Psoas muscle (tissue), 8 donors: ENCODE measurements at places on chromosomes 6 and 20.

GRCh38 chr6:143339223-143339622 lies 111.3 kb downstream of the ADAT2 start:
- DNase-seq: no peak

DNA sequence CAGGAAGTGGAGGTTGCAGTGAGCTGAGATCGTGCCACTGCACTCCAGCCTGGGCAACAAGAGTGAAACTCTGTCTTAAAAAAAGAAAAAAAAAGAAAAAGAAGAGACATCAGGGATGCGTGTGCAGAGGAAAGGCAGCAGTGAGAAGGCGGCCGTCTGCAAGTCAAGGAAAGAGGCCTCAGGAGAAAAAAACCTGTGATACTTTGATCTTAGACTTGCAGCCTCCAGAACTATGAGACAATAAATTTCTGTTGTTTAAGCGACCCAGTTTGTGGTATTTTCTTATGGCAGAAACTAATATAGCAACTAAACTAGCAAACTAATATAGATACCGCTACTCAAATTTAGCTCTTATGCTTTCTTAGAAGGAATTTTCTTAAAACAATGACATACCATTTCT lies 36.1 kb downstream of the FGD2 start:
- DNase-seq: no peak

DNA sequence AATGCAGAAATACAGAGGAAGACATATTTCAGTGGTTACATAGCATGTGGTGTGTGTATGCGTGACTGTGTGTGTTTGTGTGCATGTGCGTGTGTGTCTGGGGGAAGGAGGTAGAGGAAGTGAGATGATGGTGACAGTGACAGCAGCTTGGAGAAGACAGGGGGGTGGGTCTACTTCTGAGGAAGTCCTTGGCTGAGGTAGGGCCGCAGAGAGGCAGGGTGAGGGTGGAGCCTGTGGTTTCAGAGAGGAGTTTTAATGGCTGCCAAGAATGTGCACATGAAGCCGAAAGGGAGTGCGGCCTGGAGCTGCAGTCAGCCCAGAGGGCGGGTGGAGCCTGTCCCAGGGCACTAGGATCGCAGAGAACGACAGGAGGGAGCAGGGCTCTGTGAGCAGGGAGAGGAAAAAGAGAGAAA lies 22.7 kb upstream of the RNF24 start:
- DNase-seq: peak; percentile 70

DNA sequence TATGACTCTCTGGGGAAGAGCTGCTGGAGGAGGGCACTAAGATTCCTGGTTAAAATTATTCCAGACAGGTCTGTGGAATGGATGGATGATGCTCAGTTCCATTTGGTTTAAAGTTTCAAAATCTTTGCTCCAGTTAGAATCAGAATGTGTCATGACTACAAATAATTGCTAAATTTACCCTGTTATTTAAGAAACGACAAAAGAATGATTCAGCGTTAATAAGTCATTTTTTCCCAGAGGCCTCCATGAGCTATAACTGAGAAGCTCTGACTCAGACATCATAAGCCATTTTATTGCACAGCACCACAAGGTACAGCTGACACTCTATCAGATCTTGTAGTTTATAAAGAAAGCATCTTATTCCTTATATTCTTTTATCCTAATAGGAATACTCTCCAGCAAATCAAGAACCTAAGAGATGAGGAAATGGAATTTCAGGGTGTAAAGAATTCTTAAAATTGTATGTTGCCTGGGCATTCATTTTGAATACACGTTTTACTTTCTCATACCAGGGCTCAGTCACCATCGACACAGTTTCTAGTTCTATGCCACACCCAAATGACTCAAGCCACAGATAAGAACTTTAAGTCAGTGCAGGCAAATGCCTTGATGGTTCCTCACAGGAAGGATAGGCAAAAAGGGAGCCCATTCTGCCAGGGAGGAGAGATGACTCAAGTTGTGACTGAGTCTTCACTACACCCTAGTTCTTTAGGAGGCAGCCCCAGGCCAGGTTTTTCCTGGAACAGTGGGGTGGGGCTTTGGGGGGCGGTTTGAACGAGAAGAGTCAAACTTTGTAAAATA lies 636.0 kb downstream of the MMUT start:
- no peak for DNase-seq

DNA sequence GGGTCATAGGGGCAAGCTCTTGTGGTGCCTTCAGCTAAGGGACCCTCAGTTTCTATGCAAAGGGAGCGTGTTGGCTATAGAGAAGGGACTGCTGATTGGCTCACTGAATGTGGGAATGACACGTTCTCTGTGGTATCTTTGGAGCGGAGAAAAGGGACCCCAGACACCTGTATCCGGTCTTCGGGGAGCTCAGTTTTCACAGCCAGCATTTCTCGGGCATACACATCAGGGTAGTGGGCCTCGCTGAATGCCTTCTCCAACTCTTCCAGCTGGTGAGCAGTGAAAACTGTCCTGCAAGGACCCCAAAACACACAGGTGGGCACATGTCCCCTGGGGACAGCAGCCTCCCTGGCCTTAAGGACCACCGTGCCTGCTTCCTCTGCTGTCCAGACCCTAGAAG lies 3.3 kb downstream of the VSX1 start:
- no peak for DNase-seq
